ENCODE measurements at places on chromosomes 3 and 15.
A peak's percentile ranks its signal among the peaks of the same experiment; 100 is the strongest.

DNA sequence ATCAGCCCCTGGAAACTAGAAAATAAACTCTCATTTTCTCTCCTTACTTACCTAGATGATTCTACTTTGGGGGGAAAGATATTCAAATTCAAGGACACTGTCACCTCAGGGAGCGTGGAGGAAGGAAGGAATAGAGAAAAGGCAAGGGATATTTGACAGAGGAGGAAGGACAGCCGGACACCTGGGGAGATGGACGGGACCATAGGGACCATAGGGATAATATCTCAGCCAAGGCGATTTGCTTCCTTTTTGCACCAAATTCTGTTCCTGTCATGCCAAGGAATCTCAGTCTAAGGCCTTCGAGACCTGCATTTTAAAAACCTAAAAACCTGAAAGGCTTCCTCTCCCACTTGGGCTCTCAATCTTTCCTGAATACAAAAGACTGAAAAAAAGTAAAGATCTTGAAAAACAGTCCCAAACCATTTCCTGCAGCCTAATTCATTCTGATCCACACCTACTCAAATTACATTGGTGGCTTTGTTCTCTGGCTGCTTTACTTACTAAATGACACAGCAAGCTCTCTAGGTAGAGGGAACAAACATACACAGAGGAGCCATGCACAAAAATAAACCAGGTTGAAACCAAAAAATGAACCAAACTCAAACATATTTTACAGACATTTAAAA lies 73.9 kb upstream of the SLC24A5 start:
- DNase-seq, result peak; percentile 13

DNA sequence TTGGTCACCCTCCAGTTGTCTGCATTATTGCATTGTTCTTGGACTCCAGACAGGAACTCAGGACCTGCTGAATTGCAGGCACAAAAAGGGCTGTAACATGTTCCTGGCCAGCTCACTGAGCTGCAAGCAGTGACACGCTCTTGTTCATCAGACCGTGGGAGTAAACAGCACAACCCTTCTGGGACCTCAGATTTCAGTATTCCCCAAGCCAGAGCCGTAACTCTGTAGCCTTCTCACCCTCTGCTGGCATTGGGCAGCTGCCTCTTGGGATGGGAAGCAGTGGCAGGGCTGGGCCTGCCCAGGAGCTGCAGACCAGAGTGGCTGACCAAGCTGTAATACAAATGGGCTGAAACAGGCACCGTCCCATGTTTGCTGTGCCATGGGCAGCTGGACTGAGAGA lies 607.1 kb upstream of the BCHE start:
- no peak for DNase-seq

- no peak for DNase-seq
Observed at GRCh38 chr3:167908746-167909503, 173.4 kb downstream of the SERPINI1 start.

DNA sequence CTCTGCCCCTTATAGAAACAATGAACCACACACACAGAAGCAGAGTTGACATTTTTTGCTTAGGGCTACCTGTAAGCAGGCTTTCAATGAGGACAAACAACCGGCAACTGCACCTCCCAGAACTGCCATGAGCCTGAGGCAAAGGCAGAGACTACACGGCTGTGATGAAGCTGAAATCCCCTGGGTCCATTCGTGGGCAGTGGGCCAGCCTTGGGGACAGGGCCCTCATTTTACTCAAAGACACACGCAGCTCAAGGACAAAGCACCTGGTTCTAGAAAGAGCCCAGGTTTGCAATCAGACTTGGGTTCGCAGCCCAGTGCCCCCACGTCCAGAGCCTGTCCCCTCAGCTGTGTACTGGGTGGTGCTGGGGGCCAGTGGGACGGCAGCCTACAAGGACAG lies 17.9 kb downstream of the FAM174B start:
- DNase-seq, result no peak

- no peak for DNase-seq
Observed at GRCh38 chr3:141055536-141056445, 4.6 kb downstream of the SPSB4 start.

GRCh38 chr3:114624571-114625181 lies 330.8 kb downstream of the TIGIT start:
- DNase-seq, result no peak

Data from GM13976 (cell line).